ENCODE measurements at places on chromosomes 12 and 14.

DNA sequence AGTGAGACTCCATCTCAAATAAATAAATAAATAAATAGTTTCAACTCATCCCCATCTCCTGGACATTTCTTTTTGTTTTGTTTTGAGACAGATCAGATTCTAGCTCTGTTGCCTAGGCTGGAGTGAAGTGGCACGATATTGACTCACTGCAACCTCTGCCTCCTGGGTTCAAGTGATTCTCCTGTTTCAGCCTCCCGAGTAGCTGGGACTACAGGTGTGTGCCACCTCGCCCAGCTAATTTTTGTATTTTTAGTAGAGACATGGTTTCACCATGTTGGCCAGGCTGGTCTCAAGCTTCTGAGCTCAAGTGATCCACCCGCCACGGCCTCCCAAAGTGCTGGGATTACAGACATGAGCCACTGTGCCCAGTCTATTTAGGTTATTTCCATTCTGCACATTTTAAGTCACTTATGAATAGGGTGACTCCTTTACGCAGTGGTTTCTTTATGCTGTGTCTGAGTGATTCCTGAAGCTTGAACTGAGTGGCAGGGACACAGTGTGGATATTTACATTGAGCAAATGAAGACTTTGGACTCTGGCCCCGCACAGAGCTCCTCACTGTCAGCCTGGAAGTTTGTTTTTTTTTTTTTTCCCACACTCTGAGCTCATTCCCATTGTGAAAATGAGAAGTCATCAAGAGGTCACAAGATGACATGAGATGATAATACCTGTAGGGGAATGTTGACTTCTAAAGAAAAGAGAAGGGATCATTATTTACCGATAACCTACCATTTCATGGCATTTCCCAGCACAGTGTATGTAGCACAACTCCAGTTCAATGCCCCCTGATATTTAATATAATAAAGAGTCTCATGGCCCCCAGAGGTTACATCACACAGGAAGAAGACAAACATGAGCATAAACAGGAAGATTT lies 72.6 kb downstream of the TBX3 start:
- no peak for DNase-seq

DNA sequence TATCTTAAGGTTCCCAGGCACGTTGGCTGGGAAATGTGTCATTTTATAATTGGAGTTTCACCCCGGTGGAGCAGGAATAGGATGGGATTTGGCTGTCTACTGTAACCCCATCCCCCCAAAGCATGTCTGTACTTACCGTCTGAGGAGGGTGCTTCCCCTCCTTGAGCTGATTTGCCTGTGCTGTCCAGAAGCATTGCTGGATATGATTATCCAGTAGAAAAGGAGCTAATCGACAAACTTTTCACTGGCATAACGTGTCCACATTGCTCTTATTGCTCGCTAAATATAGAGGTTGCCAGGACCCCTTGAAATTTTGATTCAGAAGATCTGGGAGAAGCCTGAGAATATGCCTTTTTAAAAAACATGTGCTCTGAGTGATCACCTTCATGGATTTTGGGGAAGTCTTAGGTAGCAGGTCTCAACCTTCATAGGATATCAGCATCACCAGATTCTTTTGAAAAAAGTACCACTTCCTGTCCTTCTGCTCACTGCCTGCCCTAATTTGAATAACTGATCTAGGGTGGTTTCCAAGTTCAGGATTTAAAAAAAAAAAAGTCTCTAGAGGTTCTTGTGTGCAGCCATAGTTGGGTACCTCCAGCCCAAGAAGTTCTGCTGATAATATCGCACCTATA lies 80.4 kb upstream of the KCNA1 start:
- no peak for DNase-seq

DNA sequence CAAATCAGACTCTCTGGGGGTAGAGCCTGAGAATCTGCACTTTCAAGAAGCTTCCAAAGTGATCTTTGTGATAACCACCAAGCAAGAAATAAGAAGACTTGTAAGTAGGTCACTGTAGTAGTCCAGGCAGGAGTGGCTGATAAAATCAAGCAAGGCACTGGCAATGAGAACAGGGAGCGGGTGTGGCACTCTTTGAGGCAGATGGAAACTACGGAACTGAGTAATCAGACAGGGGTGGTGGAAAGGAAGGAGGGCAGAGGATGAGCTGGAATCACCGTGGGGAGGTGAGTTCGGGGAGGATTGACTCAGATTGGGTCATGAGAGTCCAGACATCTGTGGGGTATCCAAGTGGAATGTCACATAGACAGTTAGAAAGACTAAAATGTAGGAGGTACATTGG lies 44.4 kb upstream of the PLXNC1 start:
- DNase-seq = no peak

DNA sequence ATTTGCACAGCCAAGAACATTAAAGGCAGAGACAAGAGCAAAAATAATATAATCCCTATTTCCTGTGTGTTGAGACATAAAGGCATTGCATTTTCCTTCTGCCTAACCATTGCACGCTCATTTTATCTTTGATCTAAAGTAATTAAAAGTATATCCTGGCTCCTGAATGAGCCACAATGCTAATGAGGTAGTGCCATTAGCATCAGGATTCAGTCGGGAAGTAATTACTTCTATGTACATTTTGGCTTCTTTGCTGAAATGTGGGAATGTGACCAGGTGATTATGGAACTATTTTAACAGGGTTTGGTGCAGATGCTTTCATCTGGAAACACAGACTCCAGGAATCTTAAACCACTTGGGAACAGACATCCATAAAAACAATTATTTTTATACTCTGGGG lies 77.4 kb downstream of the TMTC1 start:
- no peak for DNase-seq

All from SIG-M5 (cell line).